ENCODE measurements at places on chromosomes 1 and 21. TPM values are rescaled to one million over a fixed set of nuclear protein-coding genes. Genes with fewer than 3 reads are reported as not detected.

Gene HS2ST1
- 13.1 TPM for total RNA-seq

Gene PPIAL4G
- total RNA-seq = not detected

Gene NTMT2
- total RNA-seq = not detected

Gene TSEN15
- total RNA-seq = 80.3 TPM

Gene PRAMEF6
- not detected for total RNA-seq

Data from IMR-90 (cell line).